ENCODE measurements at places on chromosomes 11 and 22. TPM values are rescaled to one million over a fixed set of nuclear protein-coding genes. Genes with fewer than 3 reads are reported as not detected.

YWHAH gene
- total RNA-seq: 162 TPM

TOM1 gene
- total RNA-seq: 13.7 TPM

FAM227A gene
- total RNA-seq: 1.4 TPM

ART1 gene
- not detected for total RNA-seq

PATE2 gene
- total RNA-seq: not detected

FOLR3 gene
- not detected for total RNA-seq
